ENCODE measurements at places on chromosomes 5 and 9.
A peak's percentile ranks its signal among the peaks of the same experiment; 100 is the strongest.

GRCh38 chr5:872301-872700, 20.3 kb downstream of the BRD9 start:
- DNase-seq, result no peak

- DNase-seq, result peak; percentile 23
Measured at GRCh38 chr5:160118349-160119141, 705 bp downstream of the PWWP2A start.

DNA sequence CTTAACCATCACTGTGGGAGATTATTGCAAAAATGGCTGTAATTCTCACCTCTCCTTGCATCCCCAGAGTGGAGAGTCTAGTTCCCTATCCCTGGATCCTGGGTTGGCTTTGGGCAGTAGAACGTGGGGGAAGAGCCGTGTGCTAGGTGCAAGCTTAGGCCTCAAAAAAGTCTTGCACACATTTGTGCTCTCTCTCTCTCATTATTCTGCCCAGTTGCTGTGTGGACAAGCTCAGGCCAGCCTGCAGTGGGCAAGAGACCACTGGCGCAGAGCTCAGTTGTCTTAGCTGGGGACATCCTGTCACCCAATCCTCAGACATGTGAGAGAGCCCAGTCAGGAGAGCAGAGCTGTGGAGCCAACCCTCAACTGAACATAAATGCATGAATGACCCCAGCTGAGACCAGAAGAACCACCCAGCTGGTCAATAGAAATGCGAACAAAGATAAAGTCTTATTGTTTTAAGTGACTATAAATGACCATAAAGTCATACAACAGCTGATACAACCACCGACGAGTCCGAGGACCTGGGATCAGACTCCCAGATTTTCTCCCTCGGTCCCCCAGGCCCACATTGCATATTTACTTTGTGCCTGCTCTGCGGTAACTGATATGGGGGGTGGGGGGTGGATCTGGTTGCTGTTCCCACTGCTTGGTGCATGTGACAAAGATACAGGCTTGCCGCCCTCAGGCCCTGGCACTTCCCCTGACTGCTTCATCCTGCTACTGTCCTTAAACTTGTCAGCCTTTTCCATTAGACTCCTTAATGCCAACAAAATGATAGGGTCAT, 166.4 kb upstream of the MVB12B start:
- DNase-seq, result no peak

DNA sequence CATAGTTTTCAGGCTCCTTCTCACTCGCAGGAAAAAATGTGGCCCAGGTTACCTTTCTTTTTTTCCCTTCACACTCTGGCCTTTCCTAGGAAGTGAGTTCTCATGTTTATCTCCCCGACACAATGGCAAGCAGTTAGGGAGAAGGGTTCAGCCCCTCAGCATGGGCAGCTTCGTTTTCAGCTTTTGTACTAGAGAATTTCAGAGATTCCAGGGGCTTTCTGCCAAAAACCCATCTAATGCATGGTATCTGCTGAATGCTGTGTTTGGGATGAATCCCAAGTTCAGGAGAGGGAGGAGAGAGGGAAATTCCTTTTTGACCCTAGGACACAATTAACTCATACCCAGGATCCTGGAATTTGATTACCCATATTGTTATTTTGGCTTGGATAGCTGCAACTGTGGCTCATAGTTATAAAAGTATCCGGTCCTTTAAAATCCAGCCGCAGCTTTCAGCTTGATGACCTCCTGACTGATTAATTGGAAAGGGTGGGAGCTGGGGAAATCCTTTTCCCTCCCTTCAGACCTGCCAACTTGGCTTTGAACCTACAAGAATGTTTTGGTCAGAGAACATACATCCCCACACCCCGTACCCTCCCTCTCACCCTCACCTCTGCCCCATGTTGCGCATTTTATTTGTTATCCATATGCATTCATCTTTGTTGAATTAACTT, 78.4 kb downstream of the TMEM252 start:
- no peak for DNase-seq

DNA sequence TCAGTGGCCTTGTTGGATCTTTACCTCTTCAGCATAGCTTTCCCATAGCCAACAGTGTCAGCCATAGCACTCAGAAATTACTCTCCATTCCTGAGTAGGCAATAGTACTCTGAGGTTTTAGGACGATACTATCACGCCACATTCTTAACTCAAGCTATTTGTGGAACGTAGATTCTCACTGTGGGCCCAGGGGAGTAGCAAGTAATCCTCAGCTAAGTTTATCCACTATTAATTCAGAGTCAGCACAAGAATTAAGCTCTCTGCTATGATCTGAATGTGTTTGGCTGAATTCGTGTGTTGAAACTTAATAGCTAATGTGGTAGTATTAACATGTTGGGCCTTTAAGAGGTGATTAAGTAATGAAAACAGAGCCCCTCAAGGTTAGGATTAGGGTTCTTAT, 858.8 kb upstream of the NUDT12 start:
- DNase-seq, result no peak

DNA sequence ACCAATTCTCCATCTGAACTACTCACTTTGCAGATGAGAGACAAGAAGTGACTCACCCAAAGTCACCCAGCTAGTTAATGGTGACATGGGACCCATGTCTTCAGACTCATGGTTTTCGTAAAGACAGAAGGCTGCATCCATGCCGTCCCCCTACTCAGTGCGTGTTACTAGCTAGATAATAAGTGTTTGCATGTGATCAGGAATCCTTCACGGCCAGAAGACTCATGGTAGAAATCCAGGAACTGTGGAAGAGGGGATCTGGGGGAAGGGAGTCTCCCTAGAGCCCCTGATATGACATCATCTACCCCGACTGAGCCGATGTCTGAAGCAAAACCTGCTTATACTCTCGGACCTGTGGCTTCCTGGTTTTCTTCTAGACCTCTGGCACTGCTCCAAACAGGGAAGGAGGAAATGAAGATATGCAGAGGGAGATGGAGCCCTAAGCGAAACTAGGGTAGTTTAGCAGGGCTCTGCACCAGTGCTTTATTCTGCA, 3.3 kb downstream of the RNF183 start:
- peak; percentile 67 for DNase-seq

Measured in mucosa of gallbladder (tissue), 1 donor.